NCI-H446 treated with DMSO at 0.1 percent for 48 hours (cell line): ENCODE measurements at places on chromosomes 16 and 17.

GRCh38 chr17:77182205-77183172 is 41.7 kb downstream of the SEC14L1 start:
- no peak for DNase-seq

DNA sequence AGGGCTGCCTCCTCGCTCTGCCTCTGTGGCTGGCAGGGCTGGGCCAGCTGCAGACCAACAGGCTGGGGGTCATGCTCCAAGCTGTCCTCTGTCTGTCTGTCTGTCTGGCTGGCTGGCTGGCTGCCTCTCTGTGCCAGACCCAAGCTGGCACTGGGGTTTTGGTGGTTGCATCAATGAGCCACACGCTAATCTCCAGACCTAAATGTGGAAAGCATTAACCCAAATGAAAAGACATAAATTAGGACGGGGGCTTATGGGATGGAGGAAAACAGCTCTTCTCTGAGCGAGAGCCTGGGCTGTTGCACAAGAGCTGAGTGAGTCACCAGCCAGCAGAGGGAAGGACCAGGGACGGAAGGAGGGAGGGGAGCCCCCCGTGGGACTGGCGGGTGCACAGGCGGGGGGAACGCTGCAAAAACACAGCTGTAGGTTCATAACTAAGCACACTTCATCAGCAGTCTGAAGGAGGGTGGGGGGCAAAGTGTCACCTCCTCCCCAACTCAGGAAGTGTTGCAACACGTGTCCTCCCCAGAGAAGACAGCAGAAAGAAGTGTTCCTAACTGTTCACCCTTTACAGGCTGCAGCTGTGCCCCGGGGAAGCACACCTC is 83.4 kb downstream of the GAS7 start:
- DNase-seq: no peak

- no peak for DNase-seq
Measured at GRCh38 chr17:915538-916201, 63.9 kb downstream of the NXN start.

DNA sequence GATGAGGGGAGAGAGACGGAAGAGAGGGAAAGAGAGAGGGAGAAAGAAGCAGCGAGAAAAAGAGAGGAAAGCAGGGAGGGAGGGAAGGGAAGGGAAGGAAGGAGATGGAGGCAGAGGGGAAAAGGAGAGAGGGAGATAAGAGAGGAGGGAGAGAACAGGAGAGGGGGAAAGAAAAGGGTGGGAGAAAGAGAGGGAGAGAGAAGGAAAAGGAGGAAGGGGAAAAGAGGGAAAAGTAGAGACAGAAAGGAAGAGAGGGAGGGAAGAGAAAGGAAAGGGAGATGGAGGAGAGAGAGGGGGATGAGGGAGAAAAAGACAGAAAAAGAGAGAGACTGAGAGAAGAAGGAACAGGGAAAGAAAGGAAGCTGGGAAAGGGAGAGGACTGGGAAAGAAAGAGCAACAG is 814.4 kb downstream of the CDH11 start:
- no peak for DNase-seq
